ENCODE measurements at places on chromosomes 2 and 18.

- DNase-seq, result peak; percentile 13
These were observed 47.5 kb upstream of the SP3 start for GRCh38 chr2:174012347-174013314.

GRCh38 chr2:207133820-207134519 lies 31.8 kb downstream of the KLF7 start:
- no peak for DNase-seq

- no peak for DNase-seq
These were observed 30.3 kb downstream of the GPR75 start for GRCh38 chr2:53829273-53829979.

DNA sequence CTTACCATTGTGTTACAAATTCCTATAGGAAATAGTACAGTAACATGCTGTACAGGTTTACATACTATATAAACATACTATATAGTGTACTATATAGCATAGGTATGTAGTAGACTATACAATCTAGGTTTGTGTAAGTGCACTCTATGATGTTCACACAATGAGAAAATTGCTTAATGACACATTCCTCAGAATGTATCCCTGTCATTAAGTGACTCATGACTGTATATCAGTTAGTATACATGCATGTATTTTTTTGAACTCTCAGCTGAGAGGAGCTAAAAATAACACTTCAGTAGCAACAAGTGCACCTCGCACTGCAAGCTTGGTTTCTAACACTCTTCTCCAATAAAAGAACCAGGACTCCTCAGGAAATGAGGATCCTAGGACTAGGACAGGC lies 19.5 kb upstream of the ASXL3 start:
- no peak for DNase-seq

DNA sequence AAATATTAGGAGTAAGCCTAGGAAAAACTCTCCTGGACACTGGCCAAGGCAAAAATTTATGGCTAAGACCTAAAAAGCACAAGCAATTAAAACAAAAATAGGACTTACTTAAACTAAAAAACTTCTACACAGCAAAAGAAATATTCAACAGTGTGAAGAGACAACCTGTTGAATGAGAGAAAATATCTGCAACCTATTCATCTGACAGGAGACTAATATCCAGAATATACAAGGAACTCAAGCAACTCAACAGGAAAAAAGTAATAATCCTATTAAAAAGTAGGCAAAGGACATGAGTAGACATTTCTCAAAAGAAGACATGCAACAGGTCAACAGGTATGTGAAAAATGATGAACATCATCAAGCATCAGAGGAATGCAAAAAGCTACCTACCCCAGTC lies 431.1 kb downstream of the ZEB2 start:
- DNase-seq, result no peak

DNA sequence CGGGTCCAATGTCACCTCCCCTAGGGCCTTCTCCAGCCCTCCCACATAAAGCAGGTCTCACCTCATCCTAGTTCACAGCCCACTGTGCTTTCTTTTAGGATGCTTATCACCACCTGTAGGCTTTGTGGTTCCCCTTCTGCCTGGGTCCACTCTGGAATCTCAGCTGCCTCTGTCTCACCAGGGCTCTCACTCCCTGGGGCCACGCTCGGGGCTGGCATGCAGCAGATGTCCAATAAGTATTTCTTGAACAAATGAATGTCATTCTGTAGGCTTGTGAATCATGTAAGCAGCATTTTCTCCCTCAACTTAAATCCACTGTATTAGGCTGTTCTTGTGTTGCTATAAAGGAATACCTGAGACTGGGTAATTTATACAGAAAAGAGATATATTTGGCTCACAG lies 4.3 kb upstream of the SH3BP4 start:
- no peak for DNase-seq

All from stimulated activated CD4-positive, alpha-beta T cell treated with anti-CD3 and anti-CD28 coated beads, Interleukin-12 subunit alpha, Interleukin-12 subunit beta, amount 100 ng/mL, for 4 hours (primary cell).